ENCODE measurements at places on chromosomes 6 and 20.

DNA sequence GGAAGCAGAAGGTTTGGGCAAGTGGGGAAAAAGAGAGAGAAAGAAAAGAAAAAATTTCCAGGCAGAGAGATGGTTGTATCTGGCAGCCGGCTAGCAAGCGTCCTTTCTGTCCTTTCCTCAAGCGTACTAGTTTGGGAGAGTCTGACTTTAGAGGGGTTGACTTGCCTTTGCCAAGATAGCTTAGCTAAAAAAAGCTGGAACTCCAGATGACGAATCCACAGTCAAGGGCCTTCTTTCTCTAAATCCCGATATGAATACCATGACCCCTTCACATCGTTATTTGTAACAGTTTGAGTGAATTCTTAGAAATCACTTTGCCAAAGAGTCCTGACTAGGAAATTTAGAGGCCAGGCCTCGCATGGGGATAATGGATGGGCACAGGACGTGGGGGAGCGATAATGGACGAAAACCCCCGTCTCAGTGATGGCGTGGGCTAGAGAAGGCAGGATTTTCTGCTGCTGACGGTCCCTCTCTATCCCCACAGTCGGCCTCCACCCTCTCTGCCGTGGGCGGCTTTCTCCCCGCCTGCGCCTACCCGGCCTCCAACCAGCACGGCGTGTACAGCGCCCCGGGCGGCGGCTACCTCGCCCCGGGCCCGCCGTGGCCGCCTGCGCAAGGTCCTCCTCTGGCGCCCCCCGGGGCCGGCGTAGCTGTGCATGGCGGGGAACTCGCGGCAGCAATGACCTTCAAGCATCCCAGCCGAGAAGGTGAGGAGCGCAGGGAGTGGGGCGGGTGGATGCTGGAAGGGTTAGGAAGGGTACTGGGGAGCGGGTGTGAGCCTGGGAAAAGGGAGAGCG, 3.5 kb downstream of the PAX1 start:
- no peak for DNase-seq

DNA sequence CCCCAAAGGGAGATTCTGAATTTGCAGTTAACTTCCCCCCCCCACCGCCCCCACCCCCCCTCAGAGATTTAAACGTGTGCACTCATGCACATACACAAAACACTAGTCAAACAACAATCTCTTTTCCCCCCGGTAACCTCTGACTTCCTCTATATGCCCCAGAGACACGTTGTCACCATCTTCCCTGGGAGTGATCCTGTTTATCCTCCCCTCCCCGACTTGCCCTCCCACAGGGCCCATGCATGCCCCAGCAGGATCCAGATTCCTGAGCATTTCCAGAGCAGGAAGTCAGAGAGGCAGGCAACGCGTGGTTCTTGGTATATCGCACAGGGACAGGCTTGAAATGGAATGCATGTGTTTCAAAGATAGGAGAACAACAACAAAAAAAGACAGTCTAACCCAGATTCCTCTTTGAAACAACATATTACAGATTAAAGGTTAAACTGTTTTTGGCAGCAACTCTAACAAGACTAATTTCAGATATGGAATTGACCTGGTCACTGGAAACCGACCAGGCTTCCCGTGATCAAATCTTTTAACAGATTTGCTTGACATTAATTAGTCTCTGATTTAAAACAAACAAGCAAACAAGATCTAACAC, 1.3 kb downstream of the BLCAP start:
- DNase-seq = peak; percentile 27

DNA sequence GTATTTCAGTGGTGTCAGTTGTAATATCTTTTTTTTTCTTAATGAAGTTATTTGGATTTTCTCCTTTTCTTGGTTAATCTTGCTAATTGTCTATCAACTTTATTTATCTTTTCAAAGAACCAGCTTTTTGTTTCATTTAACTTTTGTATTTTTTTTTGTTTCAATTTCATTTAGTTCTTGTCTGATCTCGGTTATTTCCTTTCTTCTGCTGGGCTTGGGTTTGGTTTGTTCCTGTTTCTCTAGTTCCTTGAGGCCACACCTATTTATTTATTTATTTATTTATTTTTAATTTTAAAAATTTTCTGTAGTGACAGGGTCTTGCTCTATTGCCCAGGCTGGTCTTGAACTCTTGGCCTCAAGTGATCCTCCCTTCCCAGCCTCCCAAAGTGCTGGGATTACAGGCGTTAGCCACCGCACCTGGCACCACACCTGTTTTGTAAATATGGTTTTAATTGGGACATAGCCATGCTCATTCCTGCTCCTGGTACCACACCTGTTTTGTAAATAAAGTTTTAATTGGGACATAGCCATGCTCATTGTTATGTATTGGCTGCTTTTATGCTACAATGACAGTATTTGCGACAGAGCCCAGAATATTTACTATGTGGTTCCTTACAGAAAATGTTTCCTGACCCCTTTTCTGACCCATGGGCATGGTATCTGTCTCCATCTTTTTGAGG, 22.2 kb downstream of the KDM1B start:
- DNase-seq = no peak

DNA sequence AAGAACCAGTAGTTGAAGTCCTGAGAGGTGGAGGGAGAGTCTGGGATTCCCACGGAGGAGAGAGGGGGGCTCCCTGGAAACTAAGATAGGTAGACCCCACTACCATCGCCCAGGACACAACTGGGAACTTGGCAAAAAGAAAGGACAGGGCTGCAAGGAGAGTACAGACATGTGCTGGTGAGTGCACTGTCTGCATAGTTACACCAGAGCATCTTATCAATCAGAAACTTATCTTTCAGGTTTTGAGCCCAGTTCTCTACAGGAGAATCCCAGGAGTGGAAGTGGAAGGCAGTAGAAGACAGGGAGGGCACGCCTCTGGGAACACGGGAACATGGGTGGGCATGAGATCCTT, 12.2 kb downstream of the NFKBIL1 start:
- no peak for DNase-seq

GRCh38 chr6:53805016-53805415, 10.2 kb downstream of the LRRC1 start:
- no peak for DNase-seq

GRCh38 chr6:30779850-30780641, 35.7 kb upstream of the IER3 start:
- DNase-seq = no peak
